Right ventricle myocardium inferior (tissue), 1 donor: ENCODE measurements at places on chromosomes 5 and 9. TPM values are rescaled to one million over a fixed set of nuclear protein-coding genes. Genes with fewer than 3 reads are reported as not detected.

The ARL14EPL gene
- total RNA-seq, result not detected

The SPACA9 gene
- 4.0 TPM for total RNA-seq

DNA sequence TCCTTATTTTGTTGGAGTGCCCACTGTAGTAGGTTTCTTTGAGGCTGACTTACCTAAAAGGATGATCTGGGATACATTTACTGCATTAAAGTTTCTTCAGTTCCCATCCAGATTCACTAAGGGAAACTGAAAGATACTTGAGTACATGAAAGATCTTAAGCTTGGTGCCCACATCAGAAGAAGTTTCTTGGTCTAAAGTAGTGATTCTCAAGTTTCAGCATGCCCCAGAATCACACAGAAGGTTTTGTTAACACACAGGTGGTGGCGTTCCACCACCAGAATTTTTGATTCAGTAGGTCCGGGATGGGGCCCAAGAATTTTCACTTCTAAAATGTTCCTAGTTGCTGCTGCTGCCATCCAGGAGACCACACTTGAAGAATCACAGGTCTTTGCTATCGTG, 171.0 kb downstream of the ZNF462 start:
- no peak for DNase-seq

DNA sequence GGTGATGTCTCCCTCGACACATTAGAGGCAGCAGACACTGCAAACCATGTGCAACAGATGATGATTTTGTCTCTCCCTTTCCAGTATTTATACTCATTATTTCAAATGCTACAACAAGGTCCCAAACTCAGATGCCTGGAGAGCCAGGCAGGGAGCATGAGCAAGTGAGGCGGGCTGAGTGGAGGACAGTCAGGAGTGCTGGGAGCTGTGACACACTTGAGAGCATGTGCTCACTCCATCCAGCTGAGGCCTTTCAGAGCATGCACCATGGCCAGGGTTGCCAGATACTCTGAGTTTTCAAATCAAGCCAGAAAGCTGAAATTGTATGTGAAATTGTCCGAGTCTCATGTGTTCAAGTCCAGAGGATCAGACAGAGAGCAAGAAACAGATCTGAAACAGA, 55.8 kb upstream of the SLC2A8 start:
- DNase-seq, result no peak

DNA sequence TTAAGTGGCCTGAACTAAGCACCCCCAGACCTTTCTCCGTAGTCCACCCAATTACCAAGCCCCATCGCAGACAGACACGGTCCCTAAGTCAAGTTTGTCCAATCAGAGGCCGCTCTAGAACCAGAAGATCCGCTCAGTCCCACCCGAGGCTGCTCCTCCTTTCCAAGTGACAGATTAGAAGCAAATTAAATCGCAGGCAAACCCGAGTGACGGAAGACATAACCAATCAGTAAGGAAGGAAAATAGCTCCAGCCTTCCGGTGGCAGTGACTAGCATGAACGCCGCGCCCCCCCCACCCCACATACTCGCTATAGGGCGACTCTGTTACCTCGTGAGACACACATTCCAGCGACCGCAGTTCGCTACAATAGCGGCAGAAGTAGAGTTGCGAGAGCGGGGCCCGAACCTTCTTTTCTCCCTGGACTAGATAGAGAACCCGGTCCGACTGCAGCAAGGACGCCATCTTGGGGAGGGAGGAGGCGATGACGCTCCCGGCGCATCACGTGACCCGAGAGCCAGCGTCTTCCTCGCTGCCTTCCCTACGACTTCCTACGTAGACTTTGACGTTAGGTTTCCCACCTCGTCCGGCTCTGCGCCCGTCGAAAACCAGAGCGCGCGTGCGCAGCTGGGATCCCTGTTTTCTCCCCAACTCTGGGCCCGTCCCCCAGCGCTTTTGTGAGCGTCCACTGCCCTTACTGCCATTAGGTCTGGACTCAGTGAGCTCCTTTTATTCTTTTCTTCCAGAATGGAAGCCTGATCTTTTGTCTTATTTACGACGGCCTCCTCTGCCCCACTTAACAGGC, at the start of gene DCTN4:
TSS of gene DCTN4 (minus strand) at position 487 of the 803 bp plus-strand sequence. CDS start at position 463, 24 bp downstream.
- peak; percentile 98 for DNase-seq

DNA sequence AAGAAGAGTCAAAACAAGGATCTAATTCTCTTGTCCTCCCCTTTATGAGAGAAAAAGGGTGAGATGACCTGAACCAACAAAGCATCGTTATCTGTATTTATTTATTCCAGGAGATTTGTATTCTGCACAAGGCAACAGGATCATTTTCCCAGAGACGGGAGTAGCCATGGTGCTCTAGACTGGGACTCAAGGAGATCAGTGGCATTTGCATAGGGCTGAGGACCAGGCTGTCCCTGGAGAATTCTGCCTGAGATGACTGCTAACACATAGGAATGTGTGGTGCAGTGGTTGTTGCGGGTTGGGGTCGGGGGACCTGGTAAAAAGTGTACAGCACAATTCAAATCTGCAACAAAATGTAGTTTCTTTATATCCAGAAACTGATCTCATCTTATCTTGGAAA, 22.3 kb upstream of the ZNF474 start:
- no peak for DNase-seq

- DNase-seq, result no peak
These were observed 29.8 kb downstream of the OLFM1 start for GRCh38 chr9:135117281-135117680.

The OR13C4 gene
- not detected for total RNA-seq

The TMEM252 gene
- not detected for total RNA-seq

The TMEM232 gene
- 1.4 TPM for total RNA-seq

DNA sequence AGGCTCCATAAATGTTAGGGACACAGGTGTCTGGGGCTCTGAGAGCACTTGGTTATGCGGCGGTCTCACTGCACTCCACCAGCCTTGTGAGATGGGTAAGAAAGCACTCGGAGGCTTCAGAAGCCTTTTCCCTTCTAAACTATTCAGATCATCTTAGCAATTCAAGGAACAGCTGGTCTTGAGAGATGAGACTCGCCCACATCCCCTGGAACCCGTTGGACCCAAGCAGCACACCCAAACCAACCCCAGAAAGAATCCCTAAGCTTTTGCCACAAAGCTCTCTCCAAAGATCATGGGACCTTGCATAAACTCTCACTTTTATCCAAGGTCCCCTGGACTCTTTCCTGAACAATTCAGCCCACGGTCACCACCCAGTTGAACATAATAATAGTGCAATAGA, 90.2 kb downstream of the RAPGEF1 start:
- no peak for DNase-seq

DNA sequence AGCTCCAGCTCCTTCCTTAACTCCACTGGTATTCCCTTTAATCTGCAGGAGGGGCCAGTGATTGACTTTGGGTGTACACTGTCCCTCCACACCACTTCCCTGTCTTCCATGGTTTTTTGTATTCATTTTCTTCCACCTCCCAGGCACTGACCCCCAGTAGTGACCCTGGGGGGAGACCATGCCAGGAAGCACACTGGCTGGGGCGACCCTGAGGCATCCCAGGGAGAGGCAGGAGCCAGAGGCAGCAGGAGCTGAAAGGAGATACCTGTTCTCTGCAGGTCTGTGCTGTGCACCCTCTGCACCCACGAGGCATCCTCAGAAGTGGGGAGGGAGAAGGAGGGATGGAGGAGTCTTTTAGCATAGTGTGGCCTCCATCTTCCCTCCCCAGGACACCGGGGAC, 27.6 kb downstream of the IRX4 start:
- peak; percentile 9 for DNase-seq

DNA sequence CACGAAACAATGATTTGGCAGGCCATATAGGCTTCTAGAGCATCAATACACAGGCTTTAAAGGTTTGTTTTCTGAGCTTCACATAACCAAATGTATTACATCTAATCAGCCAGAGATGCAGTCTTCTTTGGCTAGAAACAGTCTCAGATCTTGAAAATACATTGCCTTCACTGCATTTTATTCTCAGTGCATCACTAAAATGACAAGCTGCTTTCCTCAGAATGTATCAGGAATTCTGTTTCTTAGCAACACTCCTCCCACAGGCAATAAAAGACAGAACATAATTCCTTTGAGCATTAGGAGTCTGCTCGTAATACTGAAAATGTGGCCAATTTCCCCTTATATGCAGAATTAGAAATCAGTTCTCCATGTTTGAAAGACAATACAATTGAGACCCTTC, 36.9 kb downstream of the FEM1C start:
- no peak for DNase-seq

DNA sequence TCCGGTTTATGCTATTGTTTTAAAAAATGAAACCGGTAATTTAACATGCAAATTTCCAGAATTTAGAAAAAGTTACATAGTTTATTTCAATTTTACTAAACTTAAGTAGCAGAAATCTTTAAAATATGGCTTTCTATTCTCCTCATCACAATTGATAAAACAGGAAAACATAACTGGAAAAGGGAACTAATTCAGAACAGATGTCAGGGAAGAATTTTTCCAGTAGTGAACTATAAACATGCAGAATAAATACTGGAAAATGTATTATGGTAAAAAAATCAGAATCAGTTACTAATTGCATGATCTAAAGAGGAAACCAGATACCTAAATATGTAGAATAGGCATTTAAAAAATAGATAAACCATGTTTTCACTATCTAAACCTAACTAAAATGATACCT, 7.3 kb upstream of the NR4A3 start:
- DNase-seq, result no peak

DNA sequence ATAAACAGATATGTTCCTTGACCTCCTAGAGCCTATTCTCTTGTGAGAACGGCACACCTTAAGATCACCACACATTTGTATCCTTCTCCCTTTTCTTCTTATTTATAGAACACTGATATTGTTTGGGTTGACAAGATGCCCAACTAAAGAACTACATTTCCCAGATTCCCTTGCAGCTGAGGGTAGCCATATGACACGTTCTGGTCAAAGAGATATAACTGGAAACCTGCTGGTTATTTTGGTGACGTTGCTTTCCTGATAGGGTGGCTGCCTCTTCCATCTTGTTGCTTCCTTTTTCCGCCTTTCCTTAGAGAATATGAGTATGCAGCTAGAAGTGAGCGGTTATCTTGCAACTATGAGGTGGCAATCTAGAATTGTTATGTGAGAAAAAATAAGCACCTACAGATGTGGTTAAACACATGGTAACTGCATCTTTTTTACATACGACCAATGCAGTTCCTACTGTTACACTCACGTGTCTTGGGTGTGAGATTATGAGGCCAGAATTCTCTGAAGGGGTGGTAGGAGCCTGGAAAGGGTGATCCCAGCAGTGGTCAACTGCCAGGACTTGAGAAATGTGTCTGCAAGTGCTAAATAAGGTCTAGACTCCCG, 72.9 kb downstream of the SEC61B start:
- no peak for DNase-seq

DNA sequence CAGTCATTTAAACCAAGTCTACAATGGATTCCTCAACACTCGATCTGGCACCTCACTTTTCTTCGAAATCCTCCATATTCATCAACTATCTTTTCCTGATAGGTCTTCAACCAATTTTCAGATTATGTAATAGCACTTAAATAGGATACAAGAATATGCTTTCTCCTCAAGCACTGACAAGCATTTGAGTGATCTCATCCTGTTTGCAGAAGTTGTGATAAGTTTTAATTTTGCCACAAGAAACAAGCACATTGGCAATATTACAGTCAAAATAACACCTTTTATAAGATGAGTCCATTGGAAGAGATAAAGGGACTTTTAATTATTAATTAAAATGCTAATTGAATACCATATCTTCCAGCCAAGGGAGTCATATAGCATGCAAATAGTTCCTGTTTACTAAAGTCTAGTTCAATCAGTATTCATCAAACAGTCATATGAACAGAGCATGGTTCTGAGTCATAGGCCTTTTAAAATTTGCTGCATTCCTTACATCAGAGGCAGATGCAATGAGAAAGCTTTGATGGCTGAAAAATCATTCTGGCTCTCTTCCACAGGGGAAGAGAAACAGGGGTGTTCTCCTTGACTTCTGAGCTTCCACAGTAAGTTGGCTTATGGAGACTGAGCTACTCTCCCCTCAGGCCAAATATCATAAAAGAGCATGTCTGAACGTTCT, 32.7 kb upstream of the ZCCHC9 start:
- no peak for DNase-seq

GRCh38 chr5:145237843-145238242, 597.3 kb downstream of the PRELID2 start:
- DNase-seq, result no peak

- DNase-seq, result no peak
These were observed 30.4 kb upstream of the LRRTM2 start for GRCh38 chr5:138905541-138905940.

DNA sequence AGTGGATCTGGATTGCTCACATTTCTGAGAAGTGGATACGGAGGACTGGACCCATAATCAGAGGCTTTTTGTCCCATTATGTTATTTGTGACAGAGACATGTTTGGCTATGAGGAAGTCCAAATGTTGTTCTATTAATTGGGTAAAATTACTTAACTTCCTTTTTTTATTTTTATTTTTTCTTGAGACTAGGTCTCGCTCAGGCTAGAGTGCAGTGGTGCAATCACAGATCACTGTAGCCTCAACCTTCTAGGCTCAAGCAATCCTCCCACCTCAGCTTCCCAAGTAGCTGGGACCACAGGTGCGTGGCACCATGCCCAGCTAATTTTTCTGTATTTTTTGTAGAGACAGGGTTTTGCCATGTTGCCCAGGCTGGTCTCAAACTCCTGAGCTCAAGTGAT, 11.9 kb upstream of the PGGT1B start:
- DNase-seq, result no peak

DNA sequence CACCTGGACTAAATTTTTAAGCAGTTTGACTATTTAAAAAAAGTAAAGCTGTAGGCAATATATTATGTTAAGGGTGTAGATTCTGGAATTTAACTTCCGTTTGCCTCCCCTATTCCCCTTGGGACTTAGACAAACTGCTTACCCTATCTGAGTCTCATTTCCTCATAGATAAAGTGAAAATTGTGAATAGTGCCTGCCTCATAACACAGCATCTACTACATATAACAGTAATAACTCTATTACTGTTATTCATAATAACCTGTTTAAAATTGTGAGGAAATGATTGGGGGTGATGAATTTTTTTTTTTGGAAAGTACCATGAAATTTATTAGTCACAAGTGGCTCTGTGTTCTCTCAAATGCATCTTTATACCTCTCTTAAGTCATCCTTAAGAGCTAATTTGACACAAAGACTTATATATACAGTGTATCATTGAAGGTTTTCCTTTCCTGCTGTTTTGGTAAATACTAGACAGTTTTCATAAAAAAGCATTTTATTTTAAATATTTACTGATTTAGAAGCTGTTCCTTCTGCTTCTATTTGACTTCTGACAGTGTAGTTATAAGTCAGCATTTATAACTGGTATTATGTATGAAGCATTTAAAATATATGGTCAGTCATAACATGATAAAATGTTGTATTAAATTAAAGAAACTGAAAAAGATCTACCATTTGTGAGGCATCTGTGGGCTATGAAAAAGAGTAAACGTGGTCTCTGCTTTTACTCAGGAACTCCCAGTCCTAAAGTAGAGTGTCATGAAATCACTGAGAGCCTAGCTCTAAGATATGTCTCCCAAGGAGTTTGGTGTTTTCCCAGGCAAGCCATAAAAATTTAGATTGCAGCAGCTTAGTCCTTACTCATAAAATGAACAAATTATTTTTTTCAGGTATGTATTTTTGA, 46.4 kb downstream of the MCCC2 start:
- no peak for DNase-seq

DNA sequence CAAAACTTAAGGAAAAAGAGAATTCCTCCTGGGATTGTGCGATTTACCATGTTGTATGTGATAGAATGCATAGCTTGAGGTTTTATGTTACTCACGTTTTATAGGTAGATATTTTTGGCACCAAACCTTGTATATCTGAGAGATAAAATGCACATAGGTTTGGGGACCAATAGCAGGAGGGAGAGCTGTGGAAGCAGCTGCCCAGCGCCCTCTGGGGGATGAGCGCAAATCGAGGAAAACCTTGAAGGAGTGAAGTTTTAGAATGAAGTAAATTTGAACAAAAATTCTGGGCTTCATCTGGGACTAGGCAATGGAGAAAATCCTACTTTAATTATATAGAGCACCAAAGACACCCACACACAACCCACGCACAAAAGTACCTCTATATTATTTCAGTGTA, 197.0 kb downstream of the ADCY2 start:
- no peak for DNase-seq
